Activated T-helper 1 cell treated with anti-CD3 and anti-CD28 coated beads, Interleukin-12 subunit alpha, Interleukin-12 subunit beta, Interleukin-2, Interleukin-4 antibody, amounts not matched to agents 30 ng/mL and 10 ng/mL and 1 ng/mL, durations not matched to agents 14 hours and 24 hours and 36 hours (primary cell): ENCODE measurements at places on chromosomes 6 and 20.

- DNase-seq = no peak
These were observed 61.5 kb downstream of the FRK start for GRCh38 chr6:115999235-115999634.

- DNase-seq = no peak
These were observed 45.0 kb upstream of the ZBTB24 start for GRCh38 chr6:109527989-109528388.

DNA sequence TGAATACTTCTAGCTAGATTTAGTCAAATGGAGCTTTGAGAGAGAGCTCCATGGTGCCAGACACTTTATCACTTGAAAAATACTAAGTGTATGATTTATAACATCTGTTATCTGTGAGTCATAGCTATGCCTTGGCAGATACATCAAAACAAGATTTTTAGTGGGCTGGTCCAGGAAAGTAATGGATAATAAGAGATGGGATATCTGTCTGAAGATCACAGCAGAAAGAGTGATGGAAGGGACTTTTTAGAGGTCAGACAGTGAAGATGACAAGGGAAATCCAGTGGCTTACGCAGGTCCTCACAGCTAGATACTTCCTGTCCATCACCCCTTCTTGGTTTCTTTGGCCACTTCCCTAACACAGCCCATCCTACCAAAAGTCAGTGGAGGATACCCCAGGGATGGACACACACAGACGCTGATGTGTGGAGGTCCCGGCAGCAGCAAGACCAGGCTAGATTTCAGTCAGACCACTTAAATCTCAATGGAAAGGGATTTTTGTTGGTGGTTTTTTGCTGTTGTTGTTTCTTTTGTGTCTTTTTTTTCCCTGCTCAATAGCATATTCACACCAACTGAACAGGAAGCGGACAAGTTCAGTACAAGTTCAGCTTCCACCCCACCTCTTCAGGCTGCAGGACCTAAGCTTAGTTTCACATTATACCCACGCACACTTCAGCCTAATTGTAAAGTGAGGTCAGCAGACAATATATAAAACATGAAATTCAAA is 209.3 kb downstream of the ALDH8A1 start:
- DNase-seq = no peak

DNA sequence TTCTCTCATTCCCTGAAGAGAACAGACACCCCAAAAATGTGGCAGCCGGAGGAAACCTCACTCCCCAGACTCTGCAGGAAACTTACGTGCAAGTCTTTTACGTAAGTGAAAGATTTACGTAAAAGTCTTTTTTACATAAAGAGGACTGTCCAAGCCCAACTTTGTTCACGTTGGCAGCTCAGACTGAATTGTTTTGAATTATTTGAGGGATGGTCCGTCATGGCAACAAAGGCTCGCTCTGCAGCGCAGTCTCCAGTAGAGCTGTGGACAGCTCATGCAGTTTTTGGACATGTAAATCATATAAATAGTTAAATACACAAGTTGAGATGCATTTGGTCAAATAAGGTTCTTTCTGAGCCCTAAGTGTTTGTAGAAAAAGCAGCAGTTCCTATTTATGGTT is 394.8 kb downstream of the QKI start:
- no peak for DNase-seq

- no peak for DNase-seq
These were observed 155.2 kb downstream of the DOK5 start for GRCh38 chr20:54630582-54630981.

DNA sequence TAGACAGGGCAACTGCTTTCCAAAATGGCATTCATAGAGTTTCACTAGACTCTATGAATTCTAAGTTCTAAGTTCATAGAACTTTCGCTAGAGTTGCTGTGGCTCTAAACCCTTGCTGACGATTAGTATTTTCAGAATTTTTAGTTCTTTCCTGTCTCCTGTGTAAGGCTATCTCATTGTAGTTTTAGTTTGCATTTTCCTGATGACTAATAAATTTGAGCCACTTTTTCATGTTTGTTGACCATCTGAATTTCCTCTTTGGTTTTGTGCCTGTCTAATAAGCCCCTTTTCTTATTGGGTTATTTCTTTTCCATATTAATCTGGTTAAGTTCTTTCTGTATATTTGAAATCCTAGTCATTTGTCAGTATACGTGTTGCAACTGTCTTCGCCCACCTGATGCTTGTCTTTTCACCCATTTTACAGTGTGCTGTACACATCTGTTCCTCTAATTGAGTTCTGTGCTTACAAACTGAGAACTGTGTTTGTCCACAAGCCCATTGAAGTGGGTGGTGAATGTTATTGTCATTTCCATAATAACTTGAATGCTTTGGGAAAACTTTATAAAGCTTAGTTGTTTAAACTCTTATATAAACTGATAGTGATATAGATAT is 177.7 kb upstream of the CDYL start:
- no peak for DNase-seq

- no peak for DNase-seq
These were observed 230.7 kb downstream of the TFAP2C start for GRCh38 chr20:56859801-56860261.

DNA sequence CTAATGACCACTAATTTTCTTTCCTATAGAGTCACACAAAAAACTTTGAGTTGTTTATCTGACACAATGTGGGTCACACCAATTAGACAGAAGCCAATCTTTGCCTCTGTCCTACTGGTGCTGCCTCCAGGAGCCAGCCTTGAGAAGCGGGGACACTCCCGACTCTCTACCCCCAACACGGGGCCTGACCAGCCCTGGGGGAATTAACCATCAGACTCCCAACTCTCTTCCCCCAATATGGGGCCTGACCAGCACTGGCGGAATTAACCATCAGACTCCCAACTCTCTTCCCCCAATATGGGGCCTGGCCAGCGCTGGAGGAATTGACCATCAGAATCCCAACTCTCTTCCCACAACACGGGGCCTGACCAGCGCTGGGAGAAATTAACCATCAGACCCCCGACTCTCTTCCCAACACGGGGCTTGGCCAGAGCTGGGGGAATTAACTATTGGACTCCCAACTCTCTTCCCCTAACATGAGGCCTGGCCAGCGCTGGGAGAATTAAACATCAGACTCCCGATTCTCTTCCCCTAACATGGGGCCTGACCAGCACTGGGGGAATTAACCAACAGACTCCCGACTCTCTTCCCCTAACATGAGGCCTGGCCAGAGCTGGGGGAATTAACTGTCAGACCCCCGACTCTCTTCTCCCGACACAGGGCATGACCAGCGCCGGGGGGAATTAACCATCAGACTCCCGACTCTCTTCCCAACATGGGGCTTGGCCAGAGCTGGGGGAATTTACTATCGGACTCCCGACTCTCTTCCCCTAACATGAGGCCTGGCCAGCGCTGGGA is 12.5 kb downstream of the CST7 start:
- DNase-seq = no peak

DNA sequence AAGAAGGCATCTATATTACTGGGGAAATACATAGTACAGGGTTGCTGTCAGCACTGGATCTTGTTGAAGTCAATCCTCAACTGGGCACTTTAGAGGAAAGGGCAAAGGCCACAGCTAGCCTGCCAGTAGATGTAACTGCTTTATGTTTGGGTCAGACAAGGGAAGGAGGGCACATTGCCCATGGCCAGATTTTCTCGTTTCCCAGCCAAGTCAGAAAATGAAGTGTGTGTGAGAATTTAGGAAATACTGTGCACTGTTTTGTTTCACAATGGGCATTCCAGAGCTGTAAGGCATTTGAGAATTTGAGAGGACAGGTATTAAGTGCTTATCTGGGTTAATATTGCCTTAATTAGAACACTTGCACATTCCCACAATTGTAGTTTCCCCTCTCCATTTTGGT is 183.9 kb upstream of the MCHR2 start:
- no peak for DNase-seq

DNA sequence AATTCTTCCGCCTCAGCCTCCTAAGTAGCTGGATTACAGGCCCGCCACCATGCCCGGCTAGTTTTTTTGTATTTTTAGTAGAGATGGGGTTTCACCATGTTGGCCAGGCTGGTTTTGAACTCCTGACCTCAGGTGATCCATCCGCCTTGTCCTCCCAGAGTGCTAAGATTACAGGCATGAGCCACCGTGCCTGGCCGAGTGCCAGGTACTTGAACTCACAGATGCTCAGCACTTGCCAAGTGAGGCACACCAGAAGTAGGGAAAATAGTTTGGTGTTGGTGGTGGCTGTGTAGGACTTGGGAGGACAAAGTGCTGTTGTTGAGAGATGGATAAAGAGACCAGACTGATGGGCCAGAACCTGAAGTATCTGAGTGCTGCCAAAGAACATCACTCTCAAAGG is 40.0 kb upstream of the MBOAT1 start:
- no peak for DNase-seq

GRCh38 chr6:41469156-41470028 is 76.8 kb upstream of the FOXP4 start:
- no peak for DNase-seq

GRCh38 chr6:136236466-136237293 is 13.4 kb downstream of the MTFR2 start:
- no peak for DNase-seq

GRCh38 chr6:143451531-143451930 is 926 bp downstream of the PEX3 start:
- DNase-seq = no peak

DNA sequence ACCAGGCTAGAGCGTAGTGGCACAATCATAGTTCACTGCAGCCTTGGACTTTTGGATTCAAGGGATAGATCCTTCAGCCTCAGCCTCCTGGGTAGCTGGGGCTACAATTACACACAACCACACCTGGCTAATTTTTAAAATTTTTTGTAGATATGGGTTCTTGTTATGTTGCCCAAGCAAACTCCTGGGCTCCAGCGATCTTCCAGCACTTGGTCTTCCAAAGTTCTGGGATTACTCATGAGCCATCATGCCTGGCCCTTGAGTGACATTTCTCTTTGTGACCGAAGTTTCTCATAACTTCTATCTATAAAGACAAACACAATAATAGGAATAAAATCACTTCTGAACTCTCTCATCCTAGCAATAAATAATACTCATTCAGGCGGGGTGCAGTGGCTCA is 26.1 kb upstream of the GMPR start:
- no peak for DNase-seq

GRCh38 chr20:50980071-50980681 is 21.6 kb downstream of the MOCS3 start:
- no peak for DNase-seq

- no peak for DNase-seq
These were observed 59.9 kb downstream of the NUDT3 start for GRCh38 chr6:34332251-34333198.

DNA sequence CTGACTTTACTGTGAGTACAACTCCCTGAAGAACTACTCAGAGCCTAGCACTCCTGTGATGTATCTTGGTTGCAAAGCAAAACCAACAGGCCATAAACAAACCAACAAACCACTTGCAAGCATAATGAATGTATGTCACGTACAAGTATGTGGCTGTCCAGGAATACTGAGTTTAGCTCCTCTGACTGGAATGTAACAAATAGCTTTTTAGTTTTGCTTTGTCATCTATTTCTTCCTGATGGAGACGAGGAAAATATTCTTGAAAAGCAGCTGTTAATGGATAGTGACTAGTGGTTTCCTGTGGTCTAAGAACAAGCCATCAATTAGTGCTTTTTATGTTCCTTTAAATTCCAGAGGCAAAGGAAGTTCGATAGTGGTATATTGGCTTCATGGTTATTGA is 101.9 kb upstream of the LY86 start:
- DNase-seq = no peak

DNA sequence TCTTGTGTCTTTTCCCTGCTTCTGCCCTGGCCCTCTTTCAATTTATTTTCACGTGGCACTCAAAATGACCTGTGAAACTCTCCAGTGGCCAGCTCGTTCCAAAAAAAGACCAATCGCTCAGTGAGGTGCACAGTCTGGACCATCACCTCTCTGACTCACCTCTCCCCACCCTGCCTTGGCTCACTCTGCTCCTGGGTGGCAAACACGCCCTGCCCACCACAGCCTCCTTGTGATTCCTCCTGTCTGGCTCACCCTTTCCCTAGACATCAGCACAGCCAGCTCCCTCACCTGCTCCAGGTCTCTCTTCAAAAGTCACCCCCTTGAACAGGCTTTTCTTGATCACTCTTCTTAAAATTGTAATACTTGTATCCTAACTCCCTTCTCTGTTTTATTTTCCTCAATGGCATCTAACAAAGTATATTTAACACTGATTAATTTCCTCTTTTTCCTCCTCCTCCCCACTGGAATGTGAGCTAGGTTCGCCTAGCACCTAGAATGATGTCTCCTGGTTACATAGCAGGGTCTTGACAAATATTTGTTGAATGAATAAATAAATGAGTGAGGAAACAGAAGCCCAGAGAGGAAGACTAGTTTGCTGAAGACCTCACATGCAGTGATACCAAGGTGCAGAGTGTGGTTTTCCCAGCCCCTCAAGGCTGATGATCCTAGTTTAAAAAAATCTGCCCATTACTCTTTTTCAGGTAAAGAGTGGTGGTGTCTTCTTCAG is 109.0 kb downstream of the GJA10 start:
- no peak for DNase-seq
